ENCODE measurements at places on chromosomes 12 and 14.

- DNase-seq: no peak
Observed at GRCh38 chr14:94043111-94043755, 17.1 kb downstream of the OTUB2 start.

- peak; percentile 62 for DNase-seq
Observed at GRCh38 chr12:46585854-46586621, 213.5 kb upstream of the SLC38A2 start.

GRCh38 chr12:98939350-98939749 lies 294.3 kb downstream of the APAF1 start:
- DNase-seq: peak; percentile 8

DNA sequence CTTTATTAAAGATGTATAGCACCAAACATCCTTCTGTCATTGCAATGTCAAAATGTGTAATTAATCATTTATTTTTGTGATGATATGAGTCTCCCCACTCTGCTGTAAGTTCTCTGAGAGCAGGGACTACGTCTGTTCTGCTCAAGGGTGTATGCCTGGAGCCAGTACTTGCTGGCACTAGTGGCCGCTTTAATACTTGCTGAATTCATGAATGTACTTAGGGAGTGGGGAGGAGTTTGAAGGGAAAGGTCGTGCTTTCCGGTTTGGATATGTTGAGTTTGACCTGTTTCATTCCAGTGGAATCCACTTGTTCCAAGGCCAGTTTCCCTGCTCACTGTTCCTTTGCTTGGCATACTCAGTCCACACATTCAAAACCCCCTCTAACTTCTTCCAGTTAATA lies 1.9 kb upstream of the DCAF5 start:
- DNase-seq: no peak

DNA sequence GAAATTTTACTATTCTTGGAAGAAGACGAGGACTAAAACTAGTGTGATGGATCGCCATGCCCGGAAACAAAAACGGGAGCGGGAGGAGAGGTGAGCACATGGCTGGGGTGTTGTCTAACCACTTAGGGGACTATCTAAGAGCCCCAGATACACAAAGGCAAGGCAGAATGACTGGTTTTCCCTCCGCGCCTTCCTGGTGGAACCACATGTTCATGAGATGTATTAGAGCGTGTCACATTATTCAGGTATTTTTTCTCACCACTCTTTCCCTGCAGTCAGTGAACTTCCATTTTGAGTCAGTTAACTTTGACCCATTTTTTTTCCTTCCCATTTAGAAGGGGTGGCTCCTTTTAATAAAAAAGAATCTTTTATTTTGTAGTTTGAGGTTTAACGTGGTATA lies 68.8 kb upstream of the TRAF3 start:
- DNase-seq: no peak

- DNase-seq: no peak
Observed at GRCh38 chr14:84253326-84253725, 1276.6 kb upstream of the FLRT2 start.
